ELR (cell line): ENCODE measurements at places on chromosomes 6 and 20.
A peak's percentile ranks its signal among the peaks of the same experiment; 100 is the strongest.

GRCh38 chr6:166617359-166617758 is 9.7 kb downstream of the RPS6KA2 start:
- no peak for DNase-seq

DNA sequence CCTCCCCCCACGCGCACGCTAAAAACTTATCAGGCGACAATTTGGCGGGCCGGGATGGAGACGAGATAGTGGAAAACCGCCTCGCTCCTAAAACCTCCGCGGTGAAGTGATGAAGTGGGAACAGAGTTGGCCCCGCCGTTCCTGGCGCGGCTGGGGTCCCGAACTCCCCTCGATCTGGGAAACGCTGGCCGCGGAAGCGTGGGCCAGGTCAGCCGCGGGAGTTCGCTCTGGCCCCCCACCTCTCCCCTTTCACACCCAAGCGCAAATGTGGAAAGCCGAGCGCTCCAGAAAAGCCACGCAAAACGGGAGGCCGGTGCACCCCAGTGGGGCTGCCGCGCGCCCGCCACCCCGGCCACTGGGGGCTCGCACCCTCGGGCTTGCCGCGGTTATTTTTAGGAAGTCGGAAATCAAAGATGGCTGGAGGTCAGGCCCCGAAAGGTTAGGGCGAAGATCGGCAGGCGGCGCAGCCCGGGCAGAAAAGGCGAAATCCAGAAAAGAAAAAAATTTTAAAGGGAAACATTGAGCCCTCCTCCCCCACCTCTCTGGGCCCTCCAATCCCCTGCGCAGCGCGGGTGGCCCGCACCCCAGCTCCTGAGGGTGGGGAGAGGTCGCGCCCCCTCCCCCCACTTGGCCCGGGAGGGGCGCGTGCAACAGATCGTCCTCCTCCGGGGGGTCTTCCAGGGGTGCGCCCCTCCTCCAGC is 1.0 kb downstream of the SALL4 start:
- peak; percentile 36 for DNase-seq

DNA sequence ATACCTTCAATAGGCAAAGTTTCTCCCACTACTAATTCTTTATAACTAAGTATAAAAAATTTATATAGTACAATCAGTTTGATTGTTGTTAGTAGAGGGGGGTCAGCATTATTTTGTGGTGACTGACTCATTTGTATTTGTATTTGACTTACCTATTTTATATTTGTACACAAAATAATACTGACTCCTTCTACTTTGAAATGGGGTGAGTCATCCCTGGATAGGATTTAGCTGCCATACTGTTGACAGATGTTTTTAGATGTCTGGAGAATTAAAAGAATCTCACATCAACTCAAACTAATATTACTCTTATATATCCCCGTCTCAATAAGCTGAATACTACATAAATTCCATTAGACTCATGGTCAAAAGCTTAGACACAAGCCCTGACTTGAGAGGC is 114.9 kb downstream of the FRK start:
- no peak for DNase-seq

- no peak for DNase-seq
These were observed 54.2 kb downstream of the QKI start for GRCh38 chr6:163468738-163469137.

DNA sequence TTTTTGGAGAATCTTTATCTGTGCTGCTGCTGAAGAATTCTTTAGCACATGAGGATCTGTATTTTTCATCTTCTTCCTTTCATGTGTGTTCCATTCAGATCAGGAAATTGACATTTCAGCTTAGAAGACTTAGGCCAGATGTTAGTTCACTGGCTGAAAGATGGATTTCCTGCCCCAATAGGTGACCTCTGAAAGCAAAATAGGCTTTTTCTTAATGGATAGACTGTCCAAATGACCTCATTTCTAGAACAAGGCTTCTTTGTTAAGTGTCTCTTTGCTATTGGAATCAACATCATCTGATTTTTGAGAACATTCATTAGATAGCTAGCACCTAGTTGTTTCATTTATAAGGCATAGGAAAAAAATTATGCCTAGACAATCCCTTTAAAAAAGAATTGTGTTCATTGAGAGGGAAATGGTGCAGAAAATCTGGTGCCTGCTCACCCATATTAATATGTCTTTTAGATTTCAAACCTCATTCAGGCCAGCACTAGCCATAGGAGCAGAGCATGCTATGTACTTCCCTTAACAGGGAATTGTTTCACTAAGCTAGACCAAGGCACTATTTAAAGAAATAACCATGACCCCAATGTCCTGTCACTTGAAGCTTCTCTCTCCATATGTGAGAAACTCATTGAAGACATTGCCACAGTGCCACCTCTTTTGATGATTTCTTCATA is 13.6 kb upstream of the SASH1 start:
- DNase-seq = no peak

- DNase-seq = no peak
These were observed 49.2 kb upstream of the MAP7 start for GRCh38 chr6:136599329-136600011.

GRCh38 chr6:41429506-41430504 is 94.4 kb downstream of the NCR2 start:
- no peak for DNase-seq

GRCh38 chr20:5513975-5514516 is 197.3 kb upstream of the PROKR2 start:
- peak; percentile 85 for DNase-seq

GRCh38 chr6:157137501-157137900 is 185.8 kb downstream of the TMEM242 start:
- DNase-seq = no peak

- DNase-seq = no peak
These were observed 1.3 kb upstream of the LRFN2 start for GRCh38 chr6:40588480-40588879.
